ENCODE measurements at places on chromosomes 7 and 10. TPM values are rescaled to one million over a fixed set of nuclear protein-coding genes. Genes with fewer than 3 reads are reported as not detected.

The TACR2 gene
- total RNA-seq, result 1.2 TPM

The SPDYE16 gene
- 0.23 TPM for total RNA-seq

The MYO3A gene
- total RNA-seq, result 9.7 TPM

The SLC18A3 gene
- 2.8 TPM for total RNA-seq

The HACD1 gene
- total RNA-seq, result 32.3 TPM

The SYT15B gene
- total RNA-seq, result 1.4 TPM

The CALCR gene
- total RNA-seq, result 5.1 TPM

The JAKMIP3 gene
- total RNA-seq, result 7.6 TPM

The MMD2 gene
- total RNA-seq, result 8.5 TPM

All from diencephalon (tissue), 1 donor.